ENCODE measurements at places on chromosomes 16 and 17.
A peak's percentile ranks its signal among the peaks of the same experiment; 100 is the strongest.

- DNase-seq, result no peak
These were observed 47.3 kb upstream of the ALOX12 start for GRCh38 chr17:6948562-6948961.

GRCh38 chr17:17059301-17059890 lies 17.1 kb downstream of the MPRIP start:
- no peak for DNase-seq

DNA sequence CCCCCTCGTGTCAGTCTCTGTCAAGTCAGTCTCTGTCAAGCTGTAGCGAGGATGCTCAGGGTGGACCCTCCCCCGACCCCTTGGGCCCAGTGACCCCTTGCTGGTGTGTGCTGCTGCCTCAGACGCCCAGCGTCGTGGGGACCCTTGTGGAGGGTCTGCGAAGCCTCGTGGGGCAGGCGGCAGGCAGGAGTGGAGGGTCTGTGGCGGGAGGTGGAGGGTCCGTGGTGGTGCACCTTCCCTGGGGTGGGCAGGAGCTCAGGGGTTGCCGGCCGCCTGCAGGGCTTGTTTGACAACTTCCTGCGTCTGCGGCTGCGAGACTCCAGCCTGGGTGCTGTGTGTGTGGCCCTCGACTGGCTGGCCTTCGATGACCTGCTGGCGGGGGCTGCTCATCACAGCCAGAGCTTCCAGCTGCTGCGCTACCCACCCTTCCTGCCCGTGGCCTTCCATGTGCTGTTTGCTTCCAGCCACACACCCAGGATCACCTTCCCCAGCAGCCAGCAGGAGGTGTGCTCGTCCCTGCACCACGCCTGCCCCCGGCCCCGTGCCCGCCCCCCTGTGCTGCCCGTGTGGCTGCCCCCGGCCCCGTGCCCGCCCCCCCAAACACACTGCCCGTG lies 5.6 kb downstream of the GNG13 start:
- DNase-seq, result no peak

DNA sequence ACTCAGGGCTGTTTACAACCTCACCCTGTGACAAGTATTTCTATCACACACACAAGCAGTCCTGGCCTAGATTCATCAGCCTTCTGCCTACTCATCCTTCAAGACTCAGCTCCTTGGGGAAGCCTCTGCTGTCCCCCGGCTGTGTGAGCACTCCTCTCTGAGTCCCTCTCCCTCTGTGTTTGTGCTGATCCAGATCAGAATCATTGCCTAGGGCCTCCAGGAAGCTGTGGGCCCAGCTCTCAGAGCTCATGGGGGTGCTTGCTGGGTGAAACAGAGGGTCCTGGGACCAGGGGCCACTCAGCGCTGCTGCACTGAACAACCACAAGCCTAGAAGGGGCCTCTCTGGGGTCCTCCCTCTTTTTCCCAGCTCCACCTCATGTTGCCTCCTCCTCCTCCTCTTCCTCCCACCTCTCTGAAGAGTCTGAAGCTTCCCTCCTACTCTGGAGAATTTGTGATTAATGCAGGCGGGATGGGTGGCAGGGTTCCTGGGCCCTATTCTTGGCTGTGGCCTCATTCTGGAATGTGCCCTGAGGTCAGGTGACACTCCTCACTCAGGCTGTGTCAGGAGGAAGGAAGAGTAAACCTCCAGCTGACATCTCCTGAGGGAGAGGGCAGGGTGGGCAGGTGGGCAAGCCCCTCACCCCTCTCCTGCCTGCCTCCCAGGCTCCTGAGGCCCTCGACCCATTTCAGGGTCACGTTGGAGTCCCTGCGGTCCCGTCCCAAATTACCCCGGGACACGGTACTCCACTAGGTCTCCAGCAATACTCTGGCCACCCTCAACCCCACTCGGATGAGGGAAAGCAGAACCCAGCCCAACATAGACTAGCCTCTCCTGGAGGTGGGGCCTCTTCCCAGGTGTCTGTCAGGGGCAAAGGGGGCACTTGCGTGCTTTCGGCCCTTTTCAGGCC lies 10.1 kb downstream of the WFIKKN2 start:
- peak; percentile 55 for DNase-seq

DNA sequence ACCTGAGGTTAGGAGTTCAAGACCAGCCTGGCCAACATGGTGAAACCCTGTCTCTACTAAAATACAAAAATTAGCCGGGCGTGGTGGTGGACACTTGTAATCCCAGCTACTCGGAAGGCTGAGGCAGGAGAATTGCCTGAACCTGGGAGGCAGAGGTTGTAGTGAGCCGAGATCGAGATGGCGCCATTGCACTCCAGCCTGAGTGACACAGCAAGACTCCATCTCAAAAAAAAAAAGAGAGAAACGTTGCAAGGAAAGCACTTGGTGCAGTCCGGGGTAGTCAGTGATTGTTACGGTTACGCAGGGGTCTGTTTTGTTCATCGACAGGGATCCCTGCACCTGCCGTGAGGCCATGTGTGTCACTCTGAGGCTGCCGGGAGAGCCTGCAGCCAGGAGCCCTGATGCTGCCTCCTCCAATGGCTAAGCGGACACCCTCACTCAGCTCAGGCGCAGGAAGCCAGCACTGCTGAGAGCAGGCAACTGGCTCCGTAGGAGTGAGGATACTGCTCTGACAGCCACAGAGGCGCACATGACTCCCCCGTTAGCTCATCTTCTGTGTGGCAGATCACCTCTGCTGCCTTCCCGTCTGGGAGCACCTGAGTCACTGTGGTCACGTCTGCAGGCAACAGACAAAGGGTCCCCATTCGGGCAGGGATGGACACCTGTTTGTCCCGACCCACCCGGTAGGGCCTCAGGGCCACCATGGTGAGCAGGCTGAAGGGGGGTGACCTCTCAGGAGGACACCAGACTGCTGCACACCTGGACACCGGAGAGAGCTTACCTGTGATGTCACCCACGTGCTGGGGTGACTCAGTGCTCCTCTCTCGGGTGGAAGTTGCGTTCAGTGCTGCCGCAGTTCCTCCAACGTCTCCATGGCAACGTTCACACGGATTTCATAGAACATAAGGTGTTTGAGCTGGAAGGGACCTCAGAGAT lies 5.2 kb upstream of the RAB26 start:
- DNase-seq, result no peak

GRCh38 chr16:4574919-4575705 lies 19.0 kb downstream of the C16orf96 start:
- DNase-seq, result no peak

- no peak for DNase-seq
These were observed 4.8 kb downstream of the IRX5 start for GRCh38 chr16:54935266-54935968.

GRCh38 chr17:74051348-74051747 lies 152.1 kb upstream of the RPL38 start:
- no peak for DNase-seq

DNA sequence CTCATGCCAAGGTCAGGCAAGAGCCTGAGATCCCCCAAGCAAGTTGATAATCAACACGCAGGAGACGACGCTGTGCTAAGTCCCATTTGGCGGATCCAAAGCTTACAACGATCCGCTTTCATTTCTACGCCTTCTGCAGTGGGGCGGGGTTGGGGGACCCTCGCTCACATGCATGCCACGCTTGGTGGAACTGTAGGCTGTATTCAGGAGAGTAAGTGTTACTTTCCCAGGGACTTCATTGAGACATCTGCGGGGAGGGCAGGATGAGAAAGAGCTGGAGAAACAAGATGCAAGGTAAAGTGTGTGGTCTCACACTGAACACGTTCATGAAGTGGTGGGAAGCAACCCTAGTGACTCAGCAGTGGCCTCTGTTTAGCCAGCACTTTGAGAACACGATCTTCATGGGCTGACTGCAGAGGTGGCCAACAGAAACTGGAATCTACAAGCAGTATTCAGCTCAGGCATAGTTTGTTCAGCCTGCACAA lies 100.5 kb downstream of the XYLT1 start:
- DNase-seq, result no peak

DNA sequence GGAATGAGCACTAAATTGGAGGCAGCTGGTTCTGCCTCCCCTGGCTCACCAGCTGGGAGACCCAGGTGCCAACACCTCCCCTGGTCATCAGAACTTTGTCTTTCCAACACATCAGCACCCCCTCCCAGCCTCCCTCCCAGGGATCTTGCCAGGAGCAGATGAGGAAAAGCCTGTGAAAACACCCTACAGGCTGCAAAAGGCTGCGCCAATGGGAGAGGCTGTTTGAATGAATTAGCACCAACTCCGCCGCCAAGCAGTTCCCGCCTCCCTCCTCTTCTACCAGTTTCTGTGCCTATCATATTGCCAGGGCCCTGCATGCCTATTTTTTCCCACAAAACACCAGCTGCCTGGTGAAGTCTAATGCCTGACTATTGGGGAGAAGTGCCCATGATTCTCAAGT lies 137.0 kb downstream of the AIPL1 start:
- DNase-seq, result no peak

DNA sequence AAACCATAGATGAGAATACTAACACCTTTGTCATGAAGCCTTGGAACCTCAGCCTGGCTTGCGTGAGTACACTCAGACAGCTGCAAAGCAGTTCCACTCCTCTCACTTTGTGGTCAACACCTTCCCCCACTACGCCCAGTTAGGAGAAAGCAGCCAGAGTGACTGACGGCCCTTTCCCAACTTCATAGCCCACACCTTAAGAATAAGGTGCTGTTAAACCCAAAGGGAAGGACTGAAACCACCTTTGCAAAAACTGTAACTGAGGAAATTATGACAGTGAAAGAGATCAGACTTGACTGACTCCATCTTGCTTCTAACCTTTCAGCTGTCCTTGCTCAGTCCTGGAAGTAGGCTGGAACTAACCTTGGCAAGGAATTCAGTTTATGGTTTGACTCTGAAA lies 13.7 kb downstream of the N4BP1 start:
- DNase-seq, result no peak

- DNase-seq, result no peak
These were observed 416.5 kb downstream of the UTP18 start for GRCh38 chr17:51676691-51677487.

GRCh38 chr16:81586417-81586816 lies 141.8 kb downstream of the CMIP start:
- no peak for DNase-seq

GRCh38 chr17:8941980-8942622 lies 23.4 kb downstream of the PIK3R5 start:
- peak; percentile 54 for DNase-seq

GRCh38 chr17:4598776-4599504 lies 14.6 kb downstream of the SMTNL2 start:
- no peak for DNase-seq

GRCh38 chr17:81691196-81691595 lies 7.4 kb downstream of the HGS start:
- DNase-seq, result no peak

- DNase-seq, result no peak
These were observed 78.5 kb downstream of the KLHDC4 start for GRCh38 chr16:87687126-87687910.

- no peak for DNase-seq
These were observed 744 bp upstream of the NF1 start for GRCh38 chr17:31093866-31094599.

GRCh38 chr17:58263773-58264172 lies 17.0 kb downstream of the MPO start:
- no peak for DNase-seq

DNA sequence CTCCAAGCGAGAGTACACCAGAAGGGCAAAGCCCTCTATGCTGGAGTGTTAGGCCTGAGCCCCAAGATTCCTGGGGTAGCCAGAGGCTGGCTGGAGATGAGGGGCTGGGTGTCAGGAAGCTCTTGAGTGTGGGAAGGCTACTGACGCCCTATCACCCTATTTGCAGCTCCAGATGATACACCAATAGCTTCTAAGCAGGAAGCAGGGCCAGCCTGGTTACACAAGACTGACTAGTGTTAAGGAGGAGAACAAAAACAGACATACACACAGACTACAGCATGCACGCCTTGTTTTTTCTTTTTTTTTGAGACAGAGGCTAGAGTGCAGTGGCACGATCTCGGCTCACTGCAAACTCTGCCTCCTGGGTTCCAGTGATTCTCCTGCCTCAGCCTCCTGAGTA lies 15.9 kb downstream of the POLR3K start:
- DNase-seq, result no peak

DNA sequence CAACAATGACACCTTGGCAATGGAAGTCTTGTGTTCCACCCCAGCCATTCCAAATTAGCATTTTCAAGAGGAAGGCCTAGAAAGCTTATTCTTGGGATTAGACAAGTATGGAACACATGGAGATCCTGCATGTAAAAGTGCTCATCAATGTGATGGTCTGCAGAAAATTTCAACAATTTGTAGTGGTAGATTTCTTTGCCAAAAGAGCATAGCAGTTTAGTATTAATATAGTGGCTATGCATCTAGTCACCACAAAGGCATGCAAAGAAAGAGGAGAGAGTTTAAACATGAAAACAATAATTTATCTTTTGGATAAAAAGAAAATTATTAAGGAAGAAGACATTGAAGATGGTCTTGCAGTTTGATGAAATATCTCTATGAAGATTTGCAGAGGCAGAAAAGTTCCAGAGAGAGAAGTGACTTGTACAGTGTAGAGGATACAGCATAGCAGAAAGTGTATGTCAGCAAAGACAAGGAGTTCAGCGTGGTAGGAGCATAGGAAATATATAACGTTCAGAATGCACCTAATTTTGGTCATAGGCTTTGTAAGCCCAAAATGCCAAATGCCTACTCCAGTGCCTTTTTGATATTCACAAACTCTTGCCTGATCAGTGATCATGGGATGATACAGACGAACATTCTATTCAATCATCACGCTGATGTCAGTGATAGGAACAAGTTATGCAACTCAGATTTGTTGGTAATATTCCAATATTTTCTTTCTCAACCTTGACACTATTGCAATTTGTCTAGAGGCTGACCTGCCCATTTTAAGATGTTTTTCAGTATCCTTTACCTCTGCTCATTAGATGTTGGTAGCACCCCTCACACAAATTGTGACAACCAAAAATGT lies 727.9 kb upstream of the SOX9 start:
- DNase-seq, result no peak

GRCh38 chr17:33914125-33914524 lies 341.0 kb upstream of the CCL2 start:
- DNase-seq, result no peak

DNA sequence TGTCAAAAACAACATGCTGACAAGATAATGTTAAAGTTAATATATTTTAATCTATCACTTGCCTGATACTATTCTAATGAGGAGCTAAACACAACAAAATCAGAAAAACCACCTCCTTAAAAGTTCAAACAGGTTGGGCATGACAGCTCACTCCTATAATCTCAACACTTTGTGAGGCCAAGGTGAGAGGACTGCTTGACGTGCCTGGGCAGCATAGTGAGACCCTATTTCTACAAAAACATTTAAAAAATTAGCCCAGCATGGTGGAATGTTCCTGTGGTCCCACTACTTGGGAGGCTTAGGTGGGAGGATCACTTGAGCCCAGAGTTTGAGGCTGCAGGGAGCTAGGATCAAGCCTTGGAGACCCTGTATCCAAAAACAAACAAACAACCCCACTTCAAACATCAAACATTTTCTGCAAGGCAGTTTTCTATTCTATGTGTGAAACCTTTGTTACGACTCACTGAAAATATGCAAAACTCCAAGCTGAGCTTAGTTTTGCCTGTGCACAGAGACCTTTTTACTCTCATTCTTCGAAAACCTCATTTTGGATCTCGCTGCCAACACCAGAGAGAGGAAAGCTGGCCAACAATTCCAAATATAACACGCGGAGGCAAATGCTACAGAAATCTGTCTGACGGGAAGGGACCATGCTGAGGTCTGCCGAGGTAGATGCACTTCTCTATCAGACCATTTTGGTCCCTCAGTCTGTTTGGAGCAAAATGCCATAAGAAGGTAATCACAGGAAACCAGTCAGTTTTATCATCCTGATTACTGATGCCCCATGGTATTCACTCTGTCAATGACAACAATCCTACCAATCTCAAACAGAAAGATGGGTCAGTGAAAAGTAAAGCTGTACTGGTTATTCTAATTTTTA lies 6.2 kb downstream of the PHF12 start:
- no peak for DNase-seq
